Fibroblast of skin of left quadriceps (primary cell): ENCODE measurements at places on chromosomes 4 and X.

DNA sequence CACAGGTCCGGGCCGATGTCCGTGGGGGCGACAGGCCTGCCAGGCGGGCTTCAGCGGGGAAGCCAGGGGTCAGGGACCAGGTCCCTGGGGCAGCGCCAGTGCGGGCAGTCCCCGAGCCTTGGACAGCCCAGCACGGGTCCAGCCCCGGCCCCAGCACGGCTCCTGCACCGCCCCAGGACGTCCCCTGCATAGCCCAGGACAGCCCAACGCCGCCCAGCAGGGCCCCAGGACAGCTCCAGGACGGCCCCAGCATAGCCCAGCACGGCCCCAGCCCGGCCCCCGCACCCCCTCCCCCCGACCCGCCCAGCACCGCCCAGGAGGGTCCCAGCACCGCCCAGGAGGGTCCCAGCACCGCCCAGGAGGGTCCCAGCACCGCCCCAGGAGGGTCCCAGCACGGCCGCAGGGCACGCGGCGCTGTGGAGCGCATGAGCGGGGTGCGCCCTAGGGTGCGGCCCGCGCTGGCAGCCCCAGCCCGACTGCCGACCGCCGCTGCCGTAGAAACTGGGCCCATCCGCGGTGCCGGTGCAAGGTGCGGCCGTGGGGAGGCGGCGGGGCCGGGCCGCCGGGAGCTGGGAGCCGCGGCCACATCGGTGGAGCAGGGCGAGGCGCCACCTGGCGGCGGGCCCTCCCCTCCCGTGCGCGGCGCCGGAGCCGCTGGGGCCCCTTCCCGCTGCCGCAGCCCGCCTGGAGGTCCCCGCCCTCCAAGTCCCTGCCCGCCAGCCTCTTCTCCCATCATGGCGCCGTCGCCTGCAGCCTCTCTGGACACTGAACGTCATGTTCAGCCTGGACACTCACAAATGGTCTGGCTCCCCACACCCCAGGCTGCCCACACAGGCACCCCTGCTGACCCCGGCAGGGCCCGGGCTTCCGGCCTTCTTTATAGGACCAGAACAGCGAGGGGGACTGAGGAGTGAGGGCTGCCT lies 106.8 kb upstream of the NKX1-1 start:
- no peak for DNase-seq

GRCh38 chrX:26138274-26138673 lies at the start of gene MAGEB18:
TSS of gene MAGEB18 (plus strand) at chrX:26138343. CDS start at chrX:26138986, 643 bp downstream.
- DNase-seq: no peak

- no peak for DNase-seq
Observed at GRCh38 chr4:56360071-56360470, 27.2 kb downstream of the AASDH start.

GRCh38 chr4:188934320-188934962 lies 795.2 kb downstream of the TRIML1 start:
- DNase-seq: no peak

DNA sequence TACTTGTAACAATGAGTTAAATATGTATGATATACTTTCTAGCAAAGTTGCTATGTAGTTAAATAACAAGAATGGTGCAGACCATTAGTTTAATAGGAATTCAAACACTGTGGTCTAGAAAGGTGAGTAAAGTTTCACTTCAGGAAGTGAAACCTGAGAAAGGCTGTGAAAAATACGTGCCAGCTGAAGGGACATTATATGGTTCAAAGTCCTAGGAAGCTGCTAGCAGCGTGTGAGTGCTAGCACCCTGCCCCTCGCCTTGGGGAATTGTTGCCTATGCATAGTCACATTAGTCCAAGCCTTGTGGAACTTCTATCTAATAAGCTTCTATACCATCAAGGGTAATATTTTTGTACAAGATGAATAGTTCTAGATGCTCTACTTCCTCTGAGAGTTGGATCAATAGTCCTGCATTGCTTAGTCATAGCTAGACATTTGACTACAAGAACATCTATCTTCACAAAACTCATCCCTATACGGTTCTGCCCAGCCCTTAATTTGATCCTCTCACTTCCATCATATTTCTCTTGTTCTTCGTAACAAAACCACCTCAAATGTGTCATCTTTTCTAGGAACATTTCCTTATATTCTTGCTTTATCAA lies 45.8 kb upstream of the ARSJ start:
- no peak for DNase-seq

GRCh38 chr4:190015538-190016368 lies 11.3 kb downstream of the FRG2 start:
- no peak for DNase-seq
